ENCODE measurements at places on chromosomes 11 and 22.

DNA sequence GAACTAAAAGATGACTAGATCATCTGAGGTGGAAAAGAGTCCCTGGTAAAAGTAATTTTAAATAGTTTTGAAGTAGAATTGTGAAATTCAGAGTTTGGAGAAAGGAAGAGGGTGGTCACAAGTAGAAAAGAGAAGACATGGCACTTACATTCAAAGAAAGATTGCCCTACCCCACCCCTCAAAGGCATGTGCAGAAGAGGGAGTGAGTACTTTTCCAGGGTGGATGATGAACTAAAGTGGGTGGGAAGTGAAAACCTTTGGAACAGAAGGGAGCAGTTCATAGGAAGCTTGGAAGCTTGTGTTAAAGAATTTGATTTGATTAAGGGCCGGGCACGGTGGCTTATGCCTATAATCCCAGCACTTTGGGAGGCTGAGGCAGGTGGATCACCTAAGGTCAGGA, 23.6 kb downstream of the SREBF2 start:
- no peak for DNase-seq

- DNase-seq = no peak
Measured at GRCh38 chr11:578276-579035, 2.2 kb downstream of the PHRF1 start.

DNA sequence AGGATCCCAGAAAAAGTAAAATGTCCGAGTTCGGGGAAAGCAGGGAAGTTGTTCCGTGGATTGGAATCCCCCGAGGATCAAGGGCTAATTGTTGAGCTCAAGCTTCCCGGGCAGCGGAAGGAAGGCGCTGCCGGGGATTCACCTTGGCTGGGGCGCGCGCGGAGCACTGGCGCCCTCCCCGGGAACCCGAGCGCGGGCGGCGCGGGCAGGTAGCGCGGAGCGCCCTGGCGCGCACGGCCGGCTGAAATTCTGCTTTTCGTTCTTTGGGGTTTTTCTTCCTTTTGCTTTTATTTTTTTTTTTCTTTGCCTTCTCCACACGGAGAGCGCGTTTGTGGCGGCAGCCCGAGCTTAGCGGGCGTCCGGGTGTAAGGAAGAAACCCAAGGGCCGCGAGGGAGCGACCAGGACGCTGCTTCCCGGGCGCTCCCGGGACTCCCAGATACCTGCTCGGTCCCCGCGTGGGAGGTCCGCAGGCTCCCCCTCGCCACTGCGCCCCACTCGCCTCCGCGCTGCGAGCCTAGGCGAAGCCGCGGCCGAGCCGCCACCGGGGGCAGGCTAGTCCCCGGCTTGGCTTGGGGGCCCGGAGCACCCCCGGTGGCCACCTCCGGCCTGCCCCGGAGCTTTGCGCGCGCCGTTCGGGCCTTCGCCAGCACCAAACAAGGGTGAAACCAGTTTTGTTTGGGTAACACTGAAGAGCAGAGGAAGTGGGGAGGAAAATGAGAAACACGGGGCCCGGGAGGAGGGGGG, 4.8 kb upstream of the IGF2 start:
- no peak for DNase-seq

- peak; percentile 43 for DNase-seq
Measured at GRCh38 chr11:75428281-75428724, 4.7 kb downstream of the KLHL35 start.

DNA sequence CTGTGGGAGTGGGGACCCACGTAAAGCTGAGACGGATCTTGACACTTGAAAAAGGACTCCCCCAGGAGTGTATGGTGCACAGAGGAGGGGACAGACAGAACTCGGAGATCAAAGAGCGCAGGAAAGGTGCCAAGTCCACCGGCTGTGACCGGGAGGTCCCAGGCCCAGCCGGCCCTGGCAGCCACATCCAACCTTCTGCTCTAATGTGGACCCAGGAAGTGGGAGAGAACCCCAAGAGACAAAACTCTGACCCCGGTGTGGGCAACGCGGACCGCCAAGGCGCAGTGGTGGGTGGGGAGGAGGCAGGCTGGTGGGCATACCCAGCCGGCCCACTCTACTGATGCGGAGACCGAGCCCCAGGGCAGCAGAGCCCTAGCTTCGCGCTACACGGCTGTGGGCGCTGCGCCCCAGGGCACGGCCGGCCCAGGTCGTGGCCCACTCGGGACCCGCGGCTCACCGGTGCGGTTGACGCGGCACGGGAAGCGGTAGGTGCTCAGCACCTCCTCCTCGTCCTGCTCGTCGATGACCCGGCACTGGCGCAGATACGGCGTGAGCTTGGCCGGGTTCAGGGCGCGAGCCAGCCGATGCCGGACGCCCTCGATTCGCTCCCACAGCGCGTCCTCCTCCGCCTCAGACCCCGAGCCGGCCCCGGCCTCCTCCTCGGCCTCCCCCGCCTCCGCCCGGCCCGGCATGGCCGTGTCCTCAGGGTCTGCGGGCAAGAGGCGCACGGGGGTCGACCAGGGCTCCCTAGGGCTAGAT, 527 bp downstream of the CARD10 start:
- DNase-seq = no peak

DNA sequence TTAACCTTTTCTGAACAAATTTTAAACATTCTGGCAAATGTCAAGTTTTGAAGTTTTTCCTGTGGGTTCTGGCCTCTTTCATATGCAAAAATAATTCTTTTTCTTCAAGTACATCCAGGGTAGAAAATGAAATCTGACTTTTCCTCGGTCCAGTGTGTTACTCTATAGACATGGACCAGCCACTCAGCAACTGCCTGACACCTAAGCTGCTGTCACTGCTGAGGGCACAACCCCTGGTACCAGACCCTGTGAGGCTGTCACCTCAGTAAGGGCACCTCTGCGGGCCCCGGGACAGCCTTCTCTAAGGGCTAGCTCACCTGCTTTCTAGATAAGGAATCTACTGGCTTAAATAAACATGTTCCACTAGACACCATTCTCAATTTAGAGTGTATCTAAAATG, 33.8 kb downstream of the PPIL2 start:
- no peak for DNase-seq

DNA sequence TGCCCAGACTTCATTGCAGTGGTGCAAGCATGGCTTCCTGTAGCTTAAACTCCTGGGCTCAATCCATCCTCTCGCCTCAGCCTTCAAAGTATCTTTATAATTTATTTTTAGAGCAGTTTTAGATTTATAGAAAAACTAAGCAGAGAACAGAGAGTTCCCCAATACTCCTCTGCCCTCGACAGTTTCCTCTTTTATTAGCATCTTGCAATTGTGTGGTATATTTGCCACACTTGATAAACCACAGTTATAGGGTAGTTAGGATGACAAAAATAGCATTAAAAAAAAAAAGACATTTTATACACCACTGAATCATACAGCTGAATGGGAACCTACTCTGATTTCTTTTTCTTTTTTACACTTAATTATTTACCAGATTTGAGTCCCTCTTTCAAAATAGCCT, 31.2 kb downstream of the MS4A2 start:
- DNase-seq = no peak

DNA sequence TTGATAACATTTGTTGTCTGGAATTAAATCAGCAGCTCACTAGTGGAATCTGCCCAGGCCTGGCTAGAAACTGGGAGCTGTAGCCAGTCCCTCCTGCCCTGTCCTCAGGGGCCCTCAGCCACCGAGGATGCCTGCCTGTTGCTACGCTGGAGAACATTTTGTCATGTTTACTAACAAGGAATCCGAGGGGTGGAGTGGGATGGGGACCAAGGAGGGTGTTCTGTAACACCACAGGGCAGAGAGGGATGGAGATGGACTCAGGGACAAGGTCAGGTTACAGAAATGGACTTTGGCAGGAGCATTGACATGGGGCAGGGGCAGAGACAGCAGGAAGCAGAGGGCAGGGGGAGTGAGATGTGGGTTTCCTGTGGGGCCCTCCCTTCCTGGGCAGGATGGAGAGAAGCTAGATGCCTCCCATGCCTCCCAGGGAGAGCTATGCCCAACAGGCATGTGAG, 45.8 kb upstream of the AMPD3 start:
- no peak for DNase-seq
